Stimulated activated CD4-positive, alpha-beta T cell treated with anti-CD3 and anti-CD28 coated beads, Interleukin-15, amount 100 ng/mL, for 1 hour (primary cell): ENCODE measurements at places on chromosomes 3 and 15.

GRCh38 chr15:58505581-58505980 is 73.8 kb downstream of the LIPC start:
- no peak for DNase-seq

- no peak for DNase-seq
Measured at GRCh38 chr15:48946074-48946839, 17.5 kb downstream of the SHC4 start.

GRCh38 chr3:114499976-114500375 is 206.1 kb downstream of the TIGIT start:
- no peak for DNase-seq

DNA sequence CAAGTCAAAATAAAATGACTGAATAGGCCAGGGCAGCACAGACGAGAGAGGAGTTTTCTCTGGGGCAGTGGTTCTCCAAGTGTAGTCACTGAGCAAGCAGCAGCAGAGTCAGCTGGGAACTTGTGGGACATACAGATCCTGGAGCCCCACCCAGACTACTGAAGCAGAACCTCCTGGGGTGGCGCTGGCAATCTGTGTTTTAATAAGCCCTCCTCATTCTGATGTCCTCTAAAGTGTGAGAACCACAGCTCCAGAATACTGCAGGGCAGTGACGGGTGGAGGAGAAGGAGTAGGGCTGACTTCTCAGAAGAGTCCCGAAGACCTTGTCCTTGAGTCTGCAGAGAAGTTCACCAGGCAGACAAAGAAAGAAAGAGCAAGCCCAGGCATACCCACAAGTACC is 251.3 kb upstream of the HES1 start:
- no peak for DNase-seq

- DNase-seq: no peak
Measured at GRCh38 chr3:3778641-3779270, 20.5 kb upstream of the LRRN1 start.

GRCh38 chr3:12194669-12195161 is 36.0 kb upstream of the TIMP4 start:
- DNase-seq: no peak

DNA sequence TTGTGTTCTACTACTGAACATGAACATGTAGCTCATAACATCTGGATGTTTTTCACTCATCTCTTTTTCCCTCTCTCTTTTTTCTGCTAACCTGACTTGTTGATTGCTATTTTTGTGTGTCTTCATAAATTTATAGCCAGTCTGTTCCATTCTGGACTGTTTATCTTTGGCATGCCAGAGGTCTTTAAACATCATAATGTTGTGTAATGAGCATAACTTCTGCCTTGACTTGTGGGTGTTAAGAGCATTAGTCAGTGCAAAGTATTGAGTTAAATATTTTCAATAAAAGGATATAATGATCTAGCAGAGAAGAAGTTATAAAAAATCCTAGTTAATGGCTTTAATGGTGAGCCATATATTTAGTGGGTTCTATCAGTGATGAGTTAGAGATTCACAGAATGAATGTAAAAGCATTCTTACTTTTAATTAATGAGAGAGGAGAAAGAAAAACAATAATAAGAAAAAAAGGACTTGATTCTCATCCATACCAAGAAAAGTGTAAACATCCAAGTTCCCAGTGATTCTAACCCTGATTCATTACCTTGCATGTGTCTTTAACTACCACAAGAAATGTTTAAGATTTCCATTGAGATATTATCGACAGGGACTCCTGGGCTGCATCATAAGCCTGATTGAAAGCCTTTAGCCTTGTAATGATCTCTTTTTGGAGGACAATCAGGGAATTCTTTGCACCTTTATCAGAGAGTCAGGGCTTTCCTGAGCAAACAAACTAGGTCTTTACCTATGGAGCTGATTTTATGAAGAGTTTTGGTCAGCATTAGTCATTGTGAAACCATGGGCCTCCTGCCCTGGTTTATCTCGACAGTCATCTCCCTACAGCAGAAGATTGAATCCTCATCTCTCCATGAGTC is 22.9 kb downstream of the MITF start:
- no peak for DNase-seq

GRCh38 chr3:182414586-182414985 is 378.7 kb upstream of the ATP11B start:
- DNase-seq: no peak

DNA sequence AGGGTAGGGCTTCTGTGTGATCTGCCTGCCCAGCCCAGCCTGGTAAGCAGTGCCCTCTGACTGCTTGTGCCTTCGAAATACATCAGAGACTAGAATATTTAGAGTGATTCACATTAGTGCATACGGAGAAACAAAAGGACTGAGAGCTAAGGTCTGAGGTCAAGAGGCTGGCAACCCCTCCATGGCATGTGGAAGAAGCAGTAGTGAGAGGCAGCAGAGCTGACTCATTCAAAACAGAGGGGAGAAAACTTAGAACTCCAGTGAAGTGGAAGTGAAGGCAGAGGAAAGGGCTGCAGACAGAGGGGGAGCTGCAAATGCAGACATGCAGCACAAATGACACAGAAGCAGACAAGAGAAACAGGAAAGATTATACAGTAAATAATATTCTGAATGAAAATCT is 61.6 kb downstream of the ULK4 start:
- no peak for DNase-seq

DNA sequence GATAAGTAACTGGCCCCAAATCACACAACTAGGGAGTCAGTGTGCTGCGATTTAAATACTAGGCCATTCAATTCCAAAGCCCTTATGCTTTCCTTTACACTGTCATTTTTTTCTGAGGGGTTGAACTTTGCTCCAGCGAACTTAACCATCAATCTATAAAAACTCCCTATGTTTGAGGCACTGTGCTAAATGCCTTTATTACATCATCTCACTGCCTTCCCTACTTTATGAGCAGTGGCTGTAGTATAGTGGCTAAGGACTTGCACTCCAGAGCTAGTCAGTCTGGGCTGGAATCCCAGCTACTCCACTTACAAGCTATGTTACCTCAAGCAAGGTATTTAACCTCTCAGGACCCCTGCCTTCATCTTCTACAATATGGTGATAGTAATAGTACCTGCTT is 26.9 kb upstream of the WDR72 start:
- no peak for DNase-seq

DNA sequence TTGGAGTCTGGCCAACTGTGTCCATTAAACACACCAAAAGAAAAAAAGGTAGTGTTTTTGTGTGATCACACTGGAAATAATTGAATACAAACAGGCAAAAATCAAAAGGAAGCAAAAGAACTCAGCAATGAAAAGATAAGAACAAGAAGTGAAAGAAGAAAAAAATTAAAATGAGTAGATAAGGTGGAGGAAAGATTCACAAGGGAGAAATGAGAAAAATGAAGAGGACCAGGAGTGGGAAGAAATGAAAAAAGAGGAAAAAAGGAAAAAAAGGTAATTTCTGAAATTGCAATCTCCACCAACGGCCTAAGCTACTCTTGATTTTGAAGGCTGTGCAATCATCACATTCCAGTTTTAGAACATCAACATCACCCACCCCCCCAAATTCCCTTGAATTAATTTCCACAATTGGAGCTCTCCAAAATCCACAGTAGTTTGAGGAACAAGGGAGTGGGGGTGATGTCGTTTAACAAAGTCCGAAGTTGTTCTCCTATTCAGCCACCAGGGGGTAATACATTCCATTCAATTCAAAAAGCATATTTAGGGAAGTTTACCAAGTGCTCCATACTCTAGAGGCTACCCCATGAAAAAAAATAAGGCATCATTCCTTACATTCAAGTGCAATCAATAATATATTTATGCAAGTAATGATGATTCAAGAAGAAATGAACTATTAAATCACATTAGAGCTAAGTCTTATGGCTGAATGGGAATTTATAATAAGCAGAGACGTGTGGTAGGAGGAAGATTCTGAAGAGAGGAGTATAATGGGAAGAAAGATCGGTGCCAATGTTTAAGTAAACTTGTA is 37.4 kb downstream of the ZNF860 start:
- DNase-seq: no peak

- no peak for DNase-seq
Measured at GRCh38 chr3:60992395-60992794, 258.9 kb downstream of the FHIT start.

DNA sequence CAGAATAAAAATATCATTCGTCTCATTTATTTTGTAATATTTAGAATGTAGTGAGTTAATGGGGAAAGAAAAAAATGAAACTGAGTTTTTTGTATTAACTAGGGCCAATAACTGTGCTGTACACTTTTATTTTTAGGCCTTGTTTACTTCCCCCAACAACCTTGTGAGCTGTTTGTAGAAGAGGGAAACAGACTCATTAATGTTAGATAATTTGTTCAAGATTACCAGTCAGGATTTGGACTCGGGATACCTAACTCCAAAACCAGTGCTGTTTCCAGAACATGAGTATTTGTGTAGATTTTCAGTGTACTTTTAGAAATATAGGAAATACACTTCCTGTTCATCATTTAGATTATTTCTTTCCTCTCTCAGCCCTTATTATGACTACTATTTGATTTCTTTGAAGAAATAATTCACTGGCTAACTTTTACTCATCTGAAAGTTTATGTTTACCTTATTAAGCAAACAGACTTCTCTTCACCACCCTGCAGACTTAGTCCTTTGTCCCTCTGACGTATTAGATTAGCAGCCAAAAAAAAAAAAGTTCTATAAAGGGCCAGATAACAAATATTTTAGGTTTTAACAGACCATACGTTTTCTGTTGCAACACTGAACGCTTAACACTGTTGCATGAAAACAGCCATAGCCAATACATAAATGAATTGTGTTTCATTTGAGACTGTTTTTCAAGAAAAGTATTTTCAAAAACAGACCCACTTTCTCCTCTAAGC is 192.5 kb upstream of the CGNL1 start:
- no peak for DNase-seq

- no peak for DNase-seq
Measured at GRCh38 chr3:59704292-59704691, 654.5 kb upstream of the CFAP20DC start.

DNA sequence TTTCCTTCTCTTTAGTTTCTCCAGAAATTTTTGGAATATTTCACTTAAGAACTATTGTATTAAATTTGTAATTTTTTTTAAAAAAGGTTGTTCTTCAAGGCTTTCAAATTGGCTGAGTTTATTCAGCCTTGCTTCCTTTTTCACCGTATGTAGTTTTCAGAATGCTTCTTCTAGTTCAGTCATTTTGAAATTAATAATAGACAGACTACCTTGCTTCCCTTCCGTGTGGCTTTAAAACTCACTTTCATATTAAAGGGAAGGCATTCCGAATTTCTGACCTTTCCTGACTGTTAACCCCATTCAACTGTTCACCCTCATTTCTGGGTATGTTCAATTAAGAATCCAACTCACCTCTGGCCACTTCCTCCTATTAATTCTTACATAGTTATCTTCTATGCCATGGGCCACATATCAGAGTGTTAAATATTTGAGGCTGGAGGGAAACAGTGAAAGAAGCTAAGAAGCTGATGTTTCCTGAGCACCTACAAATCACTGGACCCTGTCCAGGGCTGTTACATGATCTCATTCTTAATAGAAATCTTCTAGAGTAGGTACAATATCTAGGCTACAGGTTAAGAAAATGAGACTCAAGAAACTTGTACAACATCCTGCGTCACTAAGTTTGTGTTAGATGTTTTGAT is 237.5 kb downstream of the P3H2 start:
- no peak for DNase-seq

DNA sequence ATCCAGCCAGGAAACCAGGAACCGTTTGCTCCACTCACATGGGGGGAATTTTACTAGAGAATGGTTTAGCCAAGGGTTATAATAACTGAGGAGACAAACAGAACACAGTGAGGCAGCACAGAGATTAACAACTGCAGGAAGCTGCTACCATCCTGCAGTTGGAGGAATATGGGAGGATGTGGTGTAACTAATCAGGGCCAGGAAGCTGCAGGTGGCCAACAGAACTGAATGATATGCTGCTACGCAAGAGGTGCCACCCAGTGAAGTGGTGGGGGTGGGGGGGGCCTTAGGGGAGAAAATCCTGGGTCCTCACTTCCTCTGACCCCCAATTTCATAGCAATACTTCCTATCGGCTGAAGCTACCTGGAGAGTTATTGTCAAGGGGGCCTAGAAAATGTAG is 306.4 kb upstream of the STT3B start:
- DNase-seq: no peak

DNA sequence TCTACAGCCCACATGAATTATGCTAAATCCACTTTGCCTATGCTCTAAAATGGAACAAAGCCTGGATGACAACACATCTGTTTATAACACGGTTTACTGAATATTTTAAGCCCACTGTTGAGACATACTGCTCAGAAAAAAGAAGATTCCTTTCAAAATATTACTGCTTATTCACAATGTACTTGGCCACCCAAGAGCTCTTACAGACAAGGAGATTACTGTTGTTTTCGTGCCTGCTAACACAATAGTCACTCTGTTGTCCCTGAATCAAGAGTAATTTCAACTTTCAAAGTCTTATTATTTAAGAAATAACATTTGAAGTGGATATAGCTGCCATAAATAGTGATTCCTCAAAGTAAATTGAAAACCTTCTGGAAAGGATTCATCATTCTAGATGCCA is 70.9 kb downstream of the ANKRD28 start:
- no peak for DNase-seq
